ENCODE measurements at places on chromosomes 6 and 20.

DNA sequence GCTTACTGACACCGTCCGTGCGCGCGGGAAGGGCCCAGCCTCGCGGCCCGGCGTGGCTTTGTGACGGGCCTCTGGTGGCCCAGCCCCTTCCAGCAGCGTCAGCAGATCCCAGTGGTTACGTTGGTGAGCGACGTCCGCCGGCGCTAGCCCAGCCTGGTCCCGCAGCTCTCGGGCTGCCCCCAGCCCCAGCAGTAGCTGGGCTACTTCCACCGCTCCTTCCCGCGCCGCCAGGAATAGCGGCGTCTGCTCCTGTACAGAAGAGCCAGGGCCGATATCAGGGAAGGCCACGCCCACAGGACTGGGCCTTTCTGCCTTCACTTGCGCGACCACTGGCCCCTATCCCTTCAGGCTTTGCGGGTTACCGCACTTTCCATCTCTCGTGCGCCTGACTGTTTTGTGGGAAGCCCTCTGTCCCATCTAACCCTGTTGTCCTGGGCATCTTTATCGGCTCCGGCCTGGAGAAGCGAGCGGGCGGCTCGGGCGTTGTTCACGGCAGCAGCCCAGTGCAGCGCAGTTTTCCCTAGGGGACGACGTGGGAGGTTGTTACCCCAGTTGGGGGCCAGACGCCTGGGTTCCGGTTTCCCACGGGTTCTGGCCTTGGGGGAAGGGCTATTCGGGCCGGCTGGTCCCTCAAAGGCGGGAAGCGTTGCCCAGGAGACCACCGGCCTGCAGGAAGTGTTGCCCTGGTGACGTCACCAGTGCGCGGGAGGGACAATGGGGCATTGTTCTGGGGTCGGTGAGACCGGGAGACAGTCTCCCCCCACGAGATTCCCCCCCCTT lies 3.6 kb upstream of the GPSM3 start:
- peak; percentile 91 for DNase-seq

DNA sequence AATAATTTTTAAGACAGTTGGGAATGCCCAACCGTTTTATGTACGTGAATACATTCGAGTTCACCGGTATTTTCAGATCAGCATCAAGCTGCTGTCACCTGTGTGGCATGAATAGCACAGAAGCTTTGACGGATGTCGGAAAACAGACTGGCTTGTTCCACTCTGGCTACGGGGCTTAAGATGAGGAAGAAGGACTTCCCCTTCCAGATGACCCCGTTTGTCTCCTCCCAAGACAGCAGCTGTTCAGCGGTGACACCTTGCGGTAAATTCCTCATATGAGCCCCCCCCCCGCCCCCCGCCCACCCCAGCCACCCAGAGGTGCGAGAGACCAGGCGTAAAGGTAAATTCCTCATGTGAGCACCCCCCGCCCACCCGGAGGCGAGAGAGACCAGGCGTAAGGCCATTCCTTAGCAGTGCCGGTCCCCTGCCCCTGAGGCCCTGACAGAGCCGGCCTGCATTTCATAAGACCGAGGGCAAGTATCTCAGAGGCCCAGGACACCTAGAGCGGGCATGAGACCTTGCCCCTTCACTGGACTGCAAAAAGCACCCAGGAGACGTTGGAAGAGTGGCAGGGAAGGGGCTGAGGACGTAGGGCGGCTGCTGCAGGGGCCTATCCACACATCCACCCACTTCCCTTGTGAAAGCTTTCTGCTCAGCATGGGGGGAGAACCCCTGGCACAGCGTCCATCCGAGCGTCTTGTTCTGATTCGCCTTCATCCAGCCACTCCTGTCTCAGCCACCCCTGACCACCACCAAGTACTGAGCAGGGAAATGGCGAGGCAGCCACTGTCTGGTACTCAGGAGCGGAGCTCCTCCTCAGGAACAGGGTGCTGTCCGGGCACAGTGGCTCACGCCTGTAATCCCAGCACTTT lies 7.3 kb upstream of the PCMTD2 start:
- no peak for DNase-seq

DNA sequence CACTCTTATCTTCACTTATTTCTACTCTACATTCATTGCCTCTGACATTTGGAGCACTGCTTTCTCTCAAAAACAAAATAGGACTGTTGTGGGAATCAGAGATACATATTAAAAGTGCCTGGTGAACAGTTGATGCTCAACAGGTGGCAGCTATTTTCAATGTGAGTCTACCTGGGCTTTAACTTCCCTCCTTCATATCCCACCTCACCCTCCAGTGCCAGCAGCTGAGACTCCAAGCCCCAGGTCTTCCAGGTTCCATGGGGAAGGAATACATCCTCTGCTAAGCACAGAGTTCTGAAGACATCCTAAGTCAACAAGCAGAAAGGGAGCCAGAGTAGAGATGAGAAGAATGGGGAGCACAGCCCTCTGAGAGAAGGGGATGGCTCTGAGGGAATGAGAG lies 7.0 kb upstream of the FOXP4 start:
- no peak for DNase-seq

DNA sequence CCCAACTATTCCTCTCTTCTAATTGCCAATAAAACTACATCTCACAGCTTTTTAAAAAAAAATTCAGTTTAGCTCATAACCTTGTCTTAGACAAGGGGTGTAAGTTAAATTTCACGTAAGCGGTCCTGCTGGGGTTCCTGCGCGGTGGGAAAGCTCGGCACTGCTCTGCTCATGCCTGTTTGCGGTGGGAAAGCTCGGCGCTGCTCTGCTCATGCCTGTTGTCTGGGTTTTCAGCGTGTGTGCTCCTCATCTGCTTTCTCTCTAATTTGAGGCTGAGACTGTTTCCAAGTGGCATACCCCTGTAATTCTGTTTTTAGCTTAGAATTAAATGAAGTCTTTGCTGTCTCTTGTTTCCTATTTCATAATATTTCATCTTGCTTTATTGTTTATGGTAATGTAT lies 18.6 kb downstream of the ARID1B start:
- no peak for DNase-seq

- DNase-seq = no peak
Measured at GRCh38 chr6:106125925-106126435, 39.8 kb downstream of the PRDM1 start.

GRCh38 chr6:156160795-156161165 lies 616.4 kb upstream of the ARID1B start:
- no peak for DNase-seq

- no peak for DNase-seq
Measured at GRCh38 chr20:24027229-24027628, 38.6 kb upstream of the GGTLC1 start.

DNA sequence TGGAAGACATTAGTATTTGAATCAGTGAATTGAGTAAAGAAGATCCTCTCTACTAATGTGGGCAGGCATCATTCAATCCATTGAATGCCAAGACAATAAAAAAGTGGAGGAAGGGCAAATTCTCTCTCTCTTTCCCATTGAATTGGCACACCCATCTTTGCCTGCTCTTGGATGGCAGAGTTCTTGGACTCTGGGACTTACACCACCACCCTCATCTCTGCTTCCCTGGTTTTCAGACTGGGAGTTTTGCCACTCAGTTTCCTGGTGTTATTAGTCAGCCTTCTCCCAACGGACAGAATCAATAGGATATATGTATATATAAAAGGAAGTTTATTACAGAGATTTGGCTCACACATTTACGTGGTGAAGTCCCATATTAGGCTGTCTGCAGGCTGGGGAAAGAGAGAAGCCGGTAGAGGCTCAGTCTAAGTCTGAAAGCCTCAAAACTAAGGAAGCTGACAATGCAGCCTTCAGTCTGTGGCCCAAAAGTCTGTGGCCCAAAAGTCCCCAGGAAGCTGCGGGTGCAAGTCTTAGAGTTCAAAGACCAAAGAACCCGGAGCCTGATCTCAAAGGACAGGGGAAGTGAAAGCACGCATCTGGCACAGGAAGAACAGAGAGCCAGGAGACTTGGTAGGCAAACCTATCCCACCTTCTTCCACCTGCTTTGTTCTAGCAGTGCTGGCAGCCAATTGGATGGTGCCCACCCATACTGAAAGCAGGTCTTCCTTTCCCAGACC lies 64.4 kb downstream of the SMPDL3A start:
- DNase-seq = no peak

- DNase-seq = no peak
Measured at GRCh38 chr6:151690768-151691562, 116.5 kb upstream of the ESR1 start.

- peak; percentile 78 for DNase-seq
Measured at GRCh38 chr6:158518191-158519127, 41.4 kb upstream of the TMEM181 start.

GRCh38 chr20:53828682-53829254 lies 235.1 kb upstream of the ZNF217 start:
- DNase-seq = no peak

DNA sequence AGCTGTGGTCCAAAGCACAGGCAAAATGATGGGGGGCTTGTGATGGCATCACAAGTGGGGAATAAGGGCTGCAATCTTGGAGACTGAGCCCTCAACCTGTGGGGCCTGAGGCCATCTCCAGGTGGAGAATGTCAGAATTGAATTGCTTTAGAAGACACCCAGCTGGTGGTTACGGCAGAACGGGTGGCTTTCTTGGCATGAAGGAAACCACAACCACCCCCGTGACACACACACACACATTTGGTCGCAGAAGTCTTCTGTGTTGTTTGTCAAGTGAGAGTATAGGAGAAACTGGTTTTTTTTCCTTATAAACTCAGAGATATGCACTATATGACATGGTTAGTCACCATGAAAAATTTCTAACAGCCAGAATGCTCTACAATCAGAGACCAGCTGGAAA lies 139.5 kb upstream of the CDH4 start:
- no peak for DNase-seq

DNA sequence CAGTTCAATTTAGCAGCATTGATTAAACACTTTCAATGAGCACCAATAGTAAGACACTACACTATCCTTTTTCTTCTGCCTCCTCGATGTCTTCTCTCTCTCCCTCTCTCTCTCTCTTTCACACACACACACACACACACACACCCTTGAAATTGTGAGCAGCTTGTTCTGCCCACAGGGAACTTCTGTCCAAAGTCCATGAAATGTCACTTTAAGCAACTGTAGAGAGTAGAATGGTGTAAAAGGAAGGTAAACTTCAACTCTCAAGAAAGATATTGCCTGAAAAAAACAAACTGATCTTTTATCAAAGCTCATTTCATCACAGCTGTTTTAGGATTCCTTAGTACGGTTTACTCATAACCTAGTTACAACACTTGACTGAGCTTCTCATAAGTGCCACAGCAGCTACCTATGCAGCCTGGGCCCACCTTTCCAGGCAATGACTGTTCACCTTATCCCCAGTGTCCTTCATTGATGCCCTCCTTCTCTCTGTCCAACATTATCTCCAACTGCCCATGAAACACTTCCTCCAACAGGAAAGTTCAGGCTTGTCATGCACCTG lies 107.0 kb downstream of the TNFRSF21 start:
- DNase-seq = no peak

GRCh38 chr6:148967541-148967956 lies 220.7 kb downstream of the UST start:
- DNase-seq = no peak

GRCh38 chr6:29975561-29975907 lies 33.2 kb downstream of the HLA-A start:
- DNase-seq = peak; percentile 56

DNA sequence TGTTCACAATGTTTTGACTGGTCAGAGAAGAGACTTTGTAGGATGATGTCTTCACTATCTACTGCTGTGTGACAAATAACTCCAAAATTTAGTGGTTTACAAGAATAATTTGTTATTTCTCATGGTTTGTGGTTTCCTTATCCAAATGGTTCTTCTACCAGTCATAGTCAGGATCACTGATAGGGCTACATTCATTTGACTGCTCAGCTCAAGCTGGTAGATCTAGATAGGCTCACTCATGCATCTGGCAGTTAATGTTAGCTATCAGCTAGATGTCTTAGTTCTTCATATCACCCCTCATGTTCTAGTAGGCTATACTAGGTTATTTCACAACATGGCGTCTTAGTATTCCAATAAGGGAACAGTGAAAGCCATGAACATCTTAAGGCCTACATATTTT lies 131.0 kb downstream of the ID4 start:
- DNase-seq = no peak

DNA sequence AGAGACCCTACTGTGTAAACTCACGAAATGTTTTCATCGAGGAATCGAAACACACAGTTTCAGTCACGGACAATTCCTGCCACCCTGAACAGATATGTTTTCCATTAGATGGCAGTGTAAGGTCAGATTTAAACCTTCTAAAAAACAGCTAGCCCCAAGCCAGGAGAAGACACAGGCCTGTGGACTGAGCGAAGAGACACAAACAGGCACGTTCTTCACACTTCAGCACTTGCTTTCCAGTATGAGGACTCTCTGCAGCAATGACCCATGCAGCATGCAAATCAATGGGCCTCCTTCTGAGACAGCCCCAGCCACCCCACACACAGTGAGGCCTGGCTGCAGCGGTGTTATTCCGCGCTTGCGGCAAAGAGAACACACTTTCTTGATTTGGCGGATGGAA lies 31.9 kb downstream of the HUS1B start:
- peak; percentile 18 for DNase-seq

- DNase-seq = peak; percentile 46
Measured at GRCh38 chr20:63831646-63831992, 555 bp upstream of the ZBTB46 start.

- no peak for DNase-seq
Measured at GRCh38 chr20:504632-505075, 38.9 kb downstream of the CSNK2A1 start.

DNA sequence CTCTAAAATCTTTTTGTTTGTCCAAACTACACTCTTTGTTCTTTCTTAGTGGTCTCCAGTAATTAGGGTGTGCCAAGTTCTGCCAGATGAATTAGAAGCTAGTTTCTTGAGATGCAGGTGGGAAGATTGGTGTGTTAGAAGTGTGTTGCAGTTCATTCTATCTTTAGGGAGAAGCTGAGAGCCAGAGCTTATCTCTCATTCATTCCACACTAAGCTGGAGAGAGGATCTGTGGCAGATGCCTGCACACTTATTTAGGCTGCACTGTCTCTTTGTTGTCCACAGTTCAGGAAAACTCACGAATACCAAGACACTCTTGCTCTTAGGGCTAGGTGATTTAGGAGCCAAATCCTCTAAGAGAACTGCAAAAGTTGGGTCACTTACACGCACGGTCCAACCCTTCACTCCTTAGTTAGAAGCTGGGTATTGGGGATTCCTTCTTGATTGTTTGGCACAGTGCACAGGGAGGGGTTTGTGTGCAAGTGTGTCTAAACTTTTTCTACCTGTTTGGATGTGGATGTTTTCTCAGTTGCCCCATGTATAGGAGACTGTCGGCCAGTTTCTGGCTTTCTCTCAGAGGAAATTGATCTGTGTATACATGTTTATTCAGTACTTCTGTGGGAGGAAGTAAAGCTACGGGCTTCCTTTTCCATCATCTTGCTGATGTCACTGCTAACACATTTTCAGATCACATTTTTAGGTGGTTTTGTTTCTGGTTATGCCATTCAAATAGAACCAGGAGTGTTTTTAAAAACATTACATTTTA lies 49.5 kb downstream of the SMAP1 start:
- no peak for DNase-seq

GRCh38 chr6:78867020-78867369 lies 356 bp upstream of the IRAK1BP1 start:
- no peak for DNase-seq

DNA sequence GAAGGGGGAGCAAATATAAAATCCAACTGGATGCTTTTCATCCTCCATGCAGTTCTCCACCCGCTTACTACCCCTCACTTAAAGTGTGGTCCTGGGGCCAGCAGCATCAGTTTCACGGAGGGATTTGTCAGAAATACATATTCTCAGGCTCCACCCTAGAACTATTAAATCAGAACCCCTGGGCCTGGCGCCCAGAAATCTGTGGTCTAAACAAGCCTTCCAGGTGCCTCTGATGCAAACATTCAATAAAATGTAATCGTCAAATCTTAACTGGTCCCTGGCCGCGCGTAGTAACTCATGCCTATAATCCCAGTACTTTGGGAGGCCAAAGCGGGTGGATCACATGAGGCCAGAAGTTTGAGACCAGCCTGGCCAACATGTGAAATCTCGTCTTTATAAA lies 47.7 kb downstream of the ATXN1 start:
- DNase-seq = no peak

Measured in DMS53 (cell line).